ENCODE measurements at places on chromosomes 1 and 21.

DNA sequence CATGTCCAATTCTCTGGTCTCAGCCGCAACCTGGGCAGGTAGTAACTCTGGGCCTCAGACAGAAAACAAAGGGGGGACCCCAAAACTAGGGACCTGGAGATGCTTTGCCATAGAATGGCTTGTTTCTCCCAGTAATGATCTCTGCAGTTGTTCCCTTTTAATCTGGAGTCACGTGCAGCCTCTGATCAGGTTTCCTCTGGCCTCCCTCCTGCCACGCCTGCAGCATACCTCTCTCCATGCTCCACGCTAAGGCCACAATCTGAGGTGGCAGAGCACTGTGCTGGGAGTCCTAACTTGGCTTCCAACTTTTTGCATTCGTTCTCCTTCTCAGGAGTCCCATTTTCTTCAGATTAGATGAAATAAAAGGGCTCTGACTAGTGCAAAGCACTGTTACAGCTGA is 1.9 kb downstream of the PABPC4 start:
- no peak for DNase-seq

- DNase-seq: no peak
Observed at GRCh38 chr1:230204842-230205241, 137.8 kb downstream of the GALNT2 start.

DNA sequence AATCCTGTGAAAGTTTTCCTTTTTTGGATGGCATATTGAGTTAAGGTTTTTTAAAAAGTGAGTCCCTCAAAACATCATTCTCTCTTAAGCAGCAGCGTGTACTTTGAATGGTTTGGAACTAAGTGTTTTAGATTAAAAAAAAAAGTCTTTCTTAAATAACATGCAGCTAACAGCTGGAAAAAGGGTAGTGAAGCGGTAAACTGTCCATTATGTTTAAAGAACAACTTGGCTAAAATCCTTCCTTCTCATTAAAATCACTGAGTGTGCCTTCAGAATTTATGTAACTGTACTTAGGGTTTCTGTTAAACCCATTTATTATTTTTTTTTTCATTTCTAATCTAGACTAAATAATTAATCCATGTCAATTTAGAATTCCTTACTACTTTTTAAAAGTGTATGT is 254.2 kb upstream of the ADAMTS5 start:
- DNase-seq: no peak

GRCh38 chr1:3546048-3546384 is 65.3 kb downstream of the MEGF6 start:
- no peak for DNase-seq

GRCh38 chr1:205938682-205939081 is 4.6 kb downstream of the SLC26A9 start:
- no peak for DNase-seq

GRCh38 chr1:16139473-16139962 is 16.4 kb downstream of the EPHA2 start:
- no peak for DNase-seq

GRCh38 chr1:154786804-154787570 is 83.1 kb downstream of the KCNN3 start:
- no peak for DNase-seq

DNA sequence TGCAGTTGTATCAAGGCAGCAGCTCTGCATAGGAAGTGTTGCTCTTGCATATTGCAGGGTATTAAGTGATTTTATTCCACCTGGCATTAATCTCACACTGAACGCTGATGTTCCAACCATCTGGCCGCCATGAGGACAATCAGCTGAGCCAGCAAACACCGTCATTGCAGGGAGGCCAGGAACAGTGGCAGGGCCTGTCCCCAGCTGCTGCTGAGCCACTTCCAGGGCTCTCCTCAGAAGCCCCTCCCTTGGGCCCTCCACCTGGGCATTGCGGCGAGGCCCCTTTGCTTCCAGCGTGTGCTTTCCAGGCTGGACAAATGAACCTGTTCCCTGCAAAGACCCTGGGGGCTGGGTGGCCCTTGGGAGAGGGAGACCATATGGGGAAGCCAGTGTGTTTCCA is 171.6 kb upstream of the C1orf174 start:
- no peak for DNase-seq

DNA sequence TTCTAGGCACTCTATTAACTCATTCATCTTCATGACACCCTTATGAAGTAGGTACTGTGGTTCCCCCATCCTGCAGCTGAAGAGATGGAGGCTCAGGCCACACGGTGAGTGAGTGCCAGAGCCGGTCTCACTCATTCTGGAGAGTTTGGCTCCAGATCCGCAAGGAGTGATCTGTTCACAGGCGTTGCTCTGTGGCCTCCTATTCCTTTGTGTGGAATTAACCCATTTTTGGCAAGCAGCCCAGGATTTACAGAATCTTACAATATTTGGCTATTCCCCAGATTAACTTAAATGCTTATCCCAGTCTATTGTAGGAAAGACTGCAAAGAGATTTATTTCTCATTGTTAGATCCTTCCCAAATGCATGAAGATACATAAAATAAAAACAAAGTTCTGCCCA is 29.6 kb downstream of the KIAA0040 start:
- DNase-seq: no peak

GRCh38 chr1:28860332-28861073 is 48.5 kb downstream of the OPRD1 start:
- DNase-seq: no peak

DNA sequence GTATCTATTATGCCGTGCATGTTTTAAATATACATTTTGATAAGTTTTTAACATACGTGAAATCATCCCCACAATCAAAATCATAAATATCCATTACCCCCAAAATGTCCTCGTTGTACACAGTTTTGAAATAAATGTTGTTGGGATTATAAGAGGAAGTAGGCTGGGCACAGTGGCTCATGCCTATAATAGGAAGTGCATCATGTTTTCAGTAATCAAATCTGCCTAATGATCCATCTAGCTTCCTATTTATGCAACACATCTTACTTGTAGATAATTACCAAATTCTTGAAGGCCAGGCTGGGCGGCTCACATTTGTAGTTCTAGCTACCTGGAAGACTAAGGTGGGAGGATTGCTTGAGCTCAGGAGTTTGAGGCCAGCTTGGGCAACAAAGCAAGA is 15.0 kb upstream of the IFNGR2 start:
- DNase-seq: no peak

- DNase-seq: no peak
Observed at GRCh38 chr1:199298825-199299224, 660.0 kb downstream of the PTPRC start.

- DNase-seq: no peak
Observed at GRCh38 chr1:59282951-59283350, 13.9 kb upstream of the FGGY start.

DNA sequence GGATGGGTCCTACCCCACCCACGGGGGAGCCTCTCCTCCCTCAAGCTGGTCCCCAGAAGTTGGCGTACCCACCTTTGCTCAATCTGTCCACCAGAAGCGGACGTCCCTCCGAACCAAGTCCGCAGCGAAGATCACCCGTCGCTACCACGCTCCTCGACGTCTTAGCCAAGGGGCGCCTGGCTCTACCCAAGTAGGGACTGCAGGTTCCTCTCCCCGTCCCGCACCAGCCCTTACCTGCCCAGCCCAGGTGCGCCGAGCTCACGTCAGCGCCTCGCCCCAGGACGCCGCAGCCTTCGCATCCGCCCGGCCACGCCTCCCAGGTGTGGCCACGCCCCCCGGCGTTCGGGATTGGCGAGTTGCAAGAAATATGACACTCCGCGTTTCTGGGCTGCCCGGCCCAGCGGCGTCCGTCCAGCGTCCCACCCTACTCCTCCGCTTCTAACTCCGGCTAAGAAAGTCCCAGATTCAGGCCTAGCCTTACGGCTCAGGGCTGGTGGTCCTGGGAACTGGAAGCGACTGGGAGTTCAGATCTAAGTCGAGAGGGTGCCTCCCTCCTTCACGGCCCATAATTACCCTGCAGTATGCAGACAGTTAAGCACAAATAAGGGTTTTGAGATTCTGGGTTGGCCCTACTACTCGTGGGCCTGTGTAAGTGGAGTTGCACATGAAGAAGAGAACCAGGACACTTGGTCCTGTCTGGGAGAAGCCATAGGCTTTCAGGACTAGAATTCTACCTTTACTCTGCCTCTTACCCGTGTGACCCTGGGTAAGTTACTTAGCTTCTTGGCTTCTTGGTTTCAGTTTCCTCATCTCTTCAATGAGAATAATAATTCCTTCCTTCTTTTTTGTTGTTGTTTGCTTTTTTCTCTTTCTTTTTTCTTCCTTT is at the start of gene IRF6:
Gene IRF6, minus strand, starts transcription at position 268 of the 886 bp plus-strand sequence. CDS start 4,729 bp downstream, outside the sequence.
- DNase-seq: no peak

- DNase-seq: no peak
Observed at GRCh38 chr21:46150073-46150472, 5.3 kb downstream of the FTCD start.

- DNase-seq: no peak
Observed at GRCh38 chr1:240424740-240425464, 187.1 kb downstream of the GREM2 start.
